Skin of body (tissue), 3 donors: ENCODE measurements at places on chromosomes 4 and X. TPM values are rescaled to one million over a fixed set of nuclear protein-coding genes. Genes with fewer than 3 reads are reported as not detected.

GRCh38 chr4:140019619-140020347, 134.2 kb downstream of the MAML3 start:
- DNase-seq = no peak

The TEX13C gene
- total RNA-seq = not detected

- DNase-seq = no peak
Measured at GRCh38 chrX:38305971-38306370, 21.3 kb downstream of the RPGR start.

GRCh38 chr4:184030036-184030435, 124.9 kb downstream of the STOX2 start:
- no peak for DNase-seq

The ZFYVE28 gene
- total RNA-seq = 5.1 TPM

- peak; percentile 10 for DNase-seq
Measured at GRCh38 chr4:31114816-31115215, 394.6 kb downstream of the PCDH7 start.

The PABPC1L2B gene
- not detected for total RNA-seq

DNA sequence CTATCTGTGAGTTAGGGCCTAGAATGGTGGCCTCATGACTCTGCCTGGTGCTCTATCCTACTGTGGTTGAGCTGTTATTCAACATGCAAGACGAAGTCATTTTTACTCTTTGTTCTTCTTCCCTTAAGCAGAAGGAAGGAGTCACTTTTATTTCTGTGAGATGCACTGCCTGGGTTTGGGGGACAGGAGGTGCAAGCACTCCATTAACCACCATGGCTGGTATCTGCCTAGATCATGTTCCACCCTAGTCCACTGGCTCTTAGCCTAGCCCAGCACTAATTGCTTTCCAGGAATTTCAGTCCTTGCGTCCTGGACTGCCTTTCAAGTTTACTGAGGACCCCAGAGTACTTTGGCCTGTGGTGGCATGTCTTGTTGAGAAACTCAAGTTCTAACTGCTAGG, 1182.7 kb downstream of the FSTL5 start:
- no peak for DNase-seq
